CD4-positive, CD25-positive, alpha-beta regulatory T cell (primary cell): ENCODE measurements at places on chromosomes 3 and 15. TPM values are rescaled to one million over a fixed set of nuclear protein-coding genes. Genes with fewer than 3 reads are reported as not detected.

The ALDH1A3 gene
- not detected for total RNA-seq

The CACNA2D3 gene
- total RNA-seq, result not detected

The MORC1 gene
- 0.12 TPM for total RNA-seq

The AMT gene
- 13.3 TPM for total RNA-seq

The GOLGA8G gene
- total RNA-seq, result not detected

The CLDN11 gene
- not detected for total RNA-seq
